ENCODE measurements at places on chromosomes 1 and 21.

DNA sequence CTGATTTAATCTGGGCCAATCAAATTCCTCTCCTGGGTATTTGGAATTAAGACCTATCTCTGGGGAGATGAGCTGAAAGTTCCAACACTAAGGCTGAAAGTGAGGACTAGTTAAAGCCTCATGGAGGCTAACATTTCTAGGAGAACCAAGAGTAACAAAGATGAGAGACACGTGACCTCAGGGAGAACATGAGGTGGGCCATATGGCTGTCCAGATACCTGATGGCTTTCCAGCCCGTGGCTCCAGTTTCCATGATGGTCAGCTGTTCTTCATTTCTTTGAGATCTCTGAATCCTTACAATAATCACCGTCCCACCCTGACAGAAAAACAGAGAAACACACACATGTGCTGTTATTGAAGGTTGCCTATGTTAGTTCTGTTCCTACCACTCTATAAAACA is 66.1 kb downstream of the LEPR start:
- no peak for DNase-seq

DNA sequence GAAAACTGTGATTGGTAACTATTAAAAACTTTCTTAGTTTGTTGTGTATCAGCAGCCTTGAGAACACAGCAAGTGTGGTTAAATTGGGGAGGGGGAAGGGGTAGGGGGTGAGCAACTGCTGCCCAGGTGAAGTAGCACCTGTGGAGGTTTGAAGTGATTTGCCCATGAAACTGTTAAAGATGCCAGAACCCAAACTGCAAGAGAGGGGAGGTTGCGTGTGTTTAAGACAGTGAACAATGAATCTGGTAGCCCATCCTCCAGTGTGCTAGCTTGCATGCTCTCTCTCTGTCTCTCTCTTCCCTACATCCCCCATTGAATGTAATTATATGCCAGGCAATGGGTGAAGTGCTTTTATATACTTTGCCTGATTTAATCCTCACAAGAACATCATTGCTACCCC is 154.7 kb downstream of the RUNX1 start:
- no peak for DNase-seq

DNA sequence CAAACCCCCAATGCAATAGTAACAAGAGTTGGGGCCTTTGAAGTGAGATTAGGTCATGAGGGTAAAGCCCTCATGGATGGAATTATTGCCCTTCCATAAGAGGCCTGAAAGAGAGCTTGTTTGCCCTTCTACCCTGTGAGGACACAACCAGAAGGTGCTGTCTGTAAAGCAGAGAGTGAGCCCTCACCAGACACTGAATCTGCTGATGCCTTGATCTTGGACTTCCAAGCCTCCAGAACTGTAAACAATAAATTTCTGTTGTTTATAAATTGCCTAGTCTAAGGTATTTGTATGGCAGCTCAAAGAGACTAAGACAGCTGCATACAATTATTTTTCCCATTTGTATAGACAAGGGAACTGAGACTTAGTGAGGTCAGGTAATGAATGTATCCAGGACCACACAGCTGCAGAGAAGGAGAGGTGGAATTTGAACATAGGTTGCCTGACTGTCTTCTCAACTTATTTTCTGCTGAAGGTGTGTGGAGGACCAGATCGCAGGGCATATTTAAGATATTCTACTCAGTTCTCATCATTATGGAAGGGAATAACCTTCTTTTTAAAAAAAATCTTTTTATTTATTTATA is 18.7 kb downstream of the IL23R start:
- no peak for DNase-seq

GRCh38 chr21:32797679-32798078 is 26.1 kb upstream of the PAXBP1 start:
- no peak for DNase-seq

DNA sequence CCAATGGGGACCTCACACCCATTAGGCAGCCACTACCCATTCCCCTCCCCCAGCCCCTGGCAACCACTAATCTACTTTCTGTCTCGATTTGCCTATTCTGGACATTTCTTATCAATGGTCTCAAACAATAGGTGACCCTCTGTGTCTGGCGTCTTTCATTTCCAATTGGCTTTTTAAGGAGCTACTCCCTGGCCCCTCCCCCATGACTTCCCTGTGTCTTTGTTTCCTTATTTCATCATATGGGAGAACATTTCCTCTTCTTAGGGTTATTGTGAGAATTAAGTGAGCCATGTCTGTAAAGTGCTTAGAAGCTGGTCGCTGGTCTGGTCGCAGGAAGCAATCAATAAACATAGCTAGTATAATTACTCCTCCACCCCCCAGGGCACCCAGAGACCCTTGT is 80.9 kb downstream of the SPSB1 start:
- DNase-seq: no peak

- DNase-seq: no peak
These were observed 534 bp downstream of the DNAJC28 start for GRCh38 chr21:33490991-33491372.

- DNase-seq: no peak
These were observed 85.4 kb upstream of the LPGAT1 start for GRCh38 chr1:211915924-211916323.

GRCh38 chr1:81329041-81329440 is 471.7 kb upstream of the ADGRL2 start:
- no peak for DNase-seq

DNA sequence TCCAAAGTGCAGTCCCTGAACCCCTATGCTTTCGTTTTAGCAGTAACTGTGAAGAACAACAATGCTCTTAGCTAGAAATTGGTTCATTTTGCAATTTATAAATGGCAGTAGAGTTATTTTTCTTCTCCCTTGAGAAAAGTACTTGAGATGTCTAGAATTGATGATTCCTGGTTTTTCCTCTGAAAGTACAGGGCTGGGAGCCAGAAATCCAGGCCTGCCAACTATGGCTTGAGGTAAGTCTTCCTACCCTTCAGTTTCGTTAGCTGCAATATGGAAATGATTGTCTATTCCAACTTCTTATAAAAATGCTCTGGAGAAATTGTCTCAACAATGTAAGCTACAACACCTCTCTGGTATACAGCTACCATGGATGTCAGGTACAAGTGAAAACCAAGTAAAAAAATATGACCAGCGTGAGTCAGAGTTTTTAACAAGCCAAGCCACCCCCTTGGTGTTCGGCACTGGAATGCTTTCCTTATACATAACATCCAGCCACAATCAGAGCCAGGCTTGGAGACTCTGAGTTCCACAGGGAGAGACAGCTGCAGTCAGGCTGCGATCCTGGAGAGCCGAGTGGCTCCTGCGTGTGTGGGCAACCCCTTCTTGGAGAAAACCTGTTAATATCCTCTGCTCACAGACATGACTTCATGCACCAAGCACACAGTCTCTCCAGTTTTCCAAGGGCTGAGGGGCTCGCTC is 22.0 kb downstream of the TSPAN2 start:
- DNase-seq: peak; percentile 37

DNA sequence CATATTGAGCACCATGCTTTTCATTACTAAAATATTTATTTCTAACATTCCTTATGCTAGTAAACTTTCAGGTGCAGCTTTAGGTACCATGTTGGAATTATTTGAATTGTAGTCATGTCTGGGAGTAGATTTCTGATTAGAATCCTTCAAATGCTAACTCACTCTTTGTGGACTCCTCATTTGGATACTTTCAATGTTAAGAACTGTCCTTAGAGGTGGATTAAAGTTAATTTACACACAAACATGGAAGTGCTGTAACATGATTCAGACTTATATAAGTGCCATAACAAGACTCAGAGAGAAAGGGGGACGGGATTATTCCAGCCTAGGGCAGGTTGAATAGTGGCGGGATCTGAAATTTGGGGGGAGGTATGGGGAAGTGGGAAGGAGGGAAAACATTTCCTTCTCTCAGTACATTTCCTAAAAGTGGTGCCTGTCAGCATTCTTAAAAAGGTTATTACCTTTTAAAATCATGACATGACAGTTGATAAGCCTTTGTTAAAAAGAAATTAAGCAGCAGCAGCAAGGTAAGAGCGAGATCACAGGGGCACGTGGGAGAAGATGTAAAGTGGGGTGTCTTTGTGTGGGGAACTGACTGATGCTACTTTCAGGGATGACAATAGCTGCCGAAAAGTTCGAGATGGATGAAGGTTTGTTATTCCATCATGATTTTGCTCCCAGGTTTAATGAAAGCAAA is 44.4 kb downstream of the HHAT start:
- DNase-seq: no peak

Data from brain microvascular endothelial cell (primary cell).